ENCODE measurements at places on chromosomes 1 and 21.

DNA sequence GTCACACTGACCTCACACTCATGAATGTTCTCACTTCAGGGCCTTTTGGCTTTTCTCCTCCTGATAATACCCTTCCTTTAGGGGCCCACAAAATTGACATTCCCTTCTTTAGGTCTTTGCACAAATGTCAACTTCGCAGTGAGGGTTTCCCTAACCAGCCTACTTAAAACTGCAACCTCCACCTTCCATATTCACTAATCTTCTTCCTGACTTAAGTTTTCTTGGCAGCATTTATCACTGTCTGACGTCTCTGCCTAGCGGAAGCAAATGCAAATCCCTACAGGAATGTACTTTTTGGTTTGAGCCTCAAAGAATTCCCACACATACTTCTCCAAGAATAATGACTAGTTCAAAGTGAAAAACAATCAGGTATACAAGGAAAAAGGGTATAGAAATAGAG is 32.8 kb downstream of the INTS7 start:
- DNase-seq = no peak

GRCh38 chr21:25556091-25556490 is 51.2 kb downstream of the MRPL39 start:
- DNase-seq = no peak

- peak; percentile 47 for DNase-seq
These were observed at the start of gene PLPP3 for GRCh38 chr1:56578963-56579875. Gene PLPP3 (minus strand): TSS chr1:56579563. CDS start chr1:56579016, 547 bp downstream.

DNA sequence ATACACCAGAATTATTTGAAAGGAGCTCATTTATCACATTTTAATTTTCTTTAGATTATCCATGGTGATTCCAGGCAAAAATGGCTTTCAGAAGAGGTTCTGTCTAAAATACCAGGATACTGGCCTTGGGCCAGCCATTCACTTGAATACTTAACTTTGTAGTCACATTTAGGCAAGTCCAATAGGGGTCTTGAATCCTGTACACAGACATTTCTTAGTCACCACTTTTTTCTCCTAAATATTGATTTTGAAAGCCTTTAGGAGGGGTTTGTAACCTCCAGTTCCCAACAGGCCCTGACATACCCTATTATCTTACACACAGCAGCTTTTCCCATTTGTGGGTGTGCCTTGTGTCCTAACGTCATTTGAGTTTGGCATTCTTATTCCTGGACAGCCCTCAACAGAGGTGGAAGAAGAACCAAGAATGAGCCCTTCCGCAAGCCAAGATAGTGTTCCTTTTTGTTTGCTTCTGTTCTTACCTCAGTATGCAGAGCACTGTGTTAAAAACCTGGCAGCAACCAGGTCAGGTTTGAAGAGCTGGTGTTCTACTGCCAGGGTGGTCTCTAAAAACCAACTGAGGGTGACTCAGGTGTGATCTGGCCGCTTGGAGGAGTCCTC is 19.5 kb downstream of the MAP3K7CL start:
- no peak for DNase-seq

- no peak for DNase-seq
These were observed 23.7 kb downstream of the SNX27 start for GRCh38 chr1:151635479-151636072.

- no peak for DNase-seq
These were observed 37.3 kb downstream of the KCND3 start for GRCh38 chr1:111952125-111952657.

DNA sequence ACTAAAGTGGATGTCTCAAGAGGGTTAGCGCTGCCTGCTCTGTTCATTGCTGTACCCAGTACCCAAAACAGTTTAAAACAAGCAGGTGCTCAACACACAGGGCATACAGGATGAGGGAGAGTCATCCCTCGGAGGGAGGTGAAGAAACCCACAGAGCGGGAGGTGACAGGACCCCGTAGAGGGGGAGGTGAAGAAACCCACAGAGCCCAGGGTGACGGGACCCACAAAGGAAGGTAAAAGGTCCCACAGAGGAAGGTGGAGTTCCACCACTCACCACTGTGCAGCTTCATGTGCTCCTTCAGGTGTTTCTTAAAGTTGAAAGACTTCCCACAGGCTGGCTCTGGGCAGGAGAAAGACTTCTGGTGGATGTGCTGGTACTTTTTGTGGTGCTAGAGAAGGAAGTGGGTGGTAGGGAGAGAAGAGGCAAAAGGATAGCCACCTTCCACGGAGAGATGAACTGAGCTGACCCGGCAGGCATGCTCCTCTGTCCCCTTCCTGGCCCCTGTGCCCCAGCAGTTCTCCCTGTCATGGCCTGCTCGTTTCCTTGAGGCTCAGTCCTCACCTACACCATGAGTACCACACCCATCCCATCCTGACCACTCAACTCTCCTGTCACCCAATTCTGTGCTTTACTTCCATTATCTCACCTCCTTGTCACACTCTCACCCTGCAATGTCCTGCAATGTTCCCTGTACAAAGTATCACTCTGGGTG is 5.1 kb downstream of the ZNF692 start:
- no peak for DNase-seq

GRCh38 chr21:15521644-15522001 is 208.2 kb upstream of the USP25 start:
- DNase-seq = no peak

- DNase-seq = no peak
These were observed 141.3 kb downstream of the TNR start for GRCh38 chr1:175602026-175602585.

- DNase-seq = no peak
These were observed 102.7 kb downstream of the CC2D1B start for GRCh38 chr1:52263153-52263910.

DNA sequence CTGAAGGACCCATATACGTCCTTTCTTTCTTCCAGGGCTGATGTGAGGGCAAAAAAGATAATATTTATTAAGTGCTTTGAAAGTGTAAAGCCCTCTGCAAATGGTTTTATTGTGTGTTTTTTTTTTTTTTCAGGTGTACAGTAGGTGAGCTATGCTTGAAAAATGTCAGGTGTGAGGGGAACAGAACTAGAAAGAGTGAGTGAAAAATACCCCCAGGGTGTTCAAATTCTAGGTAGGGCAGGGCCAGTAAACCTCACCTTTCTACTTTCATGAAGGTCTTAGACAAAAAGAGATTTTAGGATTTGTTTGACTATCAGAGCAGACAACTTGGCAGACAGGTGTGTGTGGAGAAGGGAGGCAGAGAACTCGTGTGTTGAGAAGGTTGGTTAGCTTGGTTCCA is 51.3 kb downstream of the ARHGEF11 start:
- DNase-seq = no peak

GRCh38 chr1:107900090-107900945 is 64.7 kb downstream of the VAV3 start:
- no peak for DNase-seq

DNA sequence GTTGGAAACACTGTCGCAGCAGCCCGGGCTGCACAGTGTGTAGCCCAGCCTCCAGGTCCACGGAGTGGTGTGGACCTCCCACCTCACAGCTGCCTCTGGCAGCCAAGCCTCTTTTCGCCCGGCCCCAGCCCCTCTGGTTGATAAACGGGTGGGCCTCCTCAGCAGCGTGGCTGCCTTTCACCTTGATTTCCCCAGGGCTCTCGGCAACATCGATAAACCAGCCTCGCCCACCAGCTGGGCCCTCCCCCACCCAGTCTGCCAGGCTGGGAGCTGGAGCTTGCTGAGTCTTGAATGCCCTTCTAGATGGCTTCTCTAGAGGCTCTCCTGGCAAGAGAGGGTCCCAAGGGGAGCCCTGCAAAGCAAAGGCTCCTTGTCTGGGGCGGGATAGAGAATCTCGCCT is 31.0 kb upstream of the LHX4 start:
- DNase-seq = no peak

DNA sequence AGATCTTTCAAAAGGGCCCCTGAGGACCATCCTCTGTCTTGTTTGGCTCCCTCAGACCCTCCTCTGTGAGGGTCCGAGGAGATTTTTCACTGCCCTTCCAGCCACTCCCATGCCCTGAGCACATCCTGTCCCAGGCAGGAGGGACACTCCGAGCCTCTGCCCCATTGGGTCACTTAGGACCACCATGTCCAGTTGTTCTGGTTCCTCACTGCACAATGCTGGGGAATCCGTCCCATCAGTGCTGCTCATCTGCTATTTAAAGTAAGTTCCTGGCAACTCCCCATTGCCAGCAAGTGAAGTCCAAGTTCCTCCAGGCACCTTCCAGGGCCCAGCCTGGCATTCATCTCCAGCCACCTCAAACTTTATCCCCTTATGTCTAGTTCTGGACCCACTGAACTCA is 117.5 kb upstream of the GRIK3 start:
- no peak for DNase-seq

- no peak for DNase-seq
These were observed 63.9 kb upstream of the C1orf105 start for GRCh38 chr1:172356620-172357019.

GRCh38 chr21:33185852-33186251 is 43.9 kb upstream of the IFNAR2 start:
- DNase-seq = no peak

GRCh38 chr1:15758953-15759661 is 512 bp downstream of the FBLIM1 start:
- DNase-seq = no peak

GRCh38 chr1:2314273-2314802 is 77.0 kb downstream of the MORN1 start:
- no peak for DNase-seq
